ENCODE measurements at places on chromosomes 1 and 21.

- no peak for DNase-seq
These were observed 5.2 kb upstream of the BACH1 start for GRCh38 chr21:29293495-29293894.

DNA sequence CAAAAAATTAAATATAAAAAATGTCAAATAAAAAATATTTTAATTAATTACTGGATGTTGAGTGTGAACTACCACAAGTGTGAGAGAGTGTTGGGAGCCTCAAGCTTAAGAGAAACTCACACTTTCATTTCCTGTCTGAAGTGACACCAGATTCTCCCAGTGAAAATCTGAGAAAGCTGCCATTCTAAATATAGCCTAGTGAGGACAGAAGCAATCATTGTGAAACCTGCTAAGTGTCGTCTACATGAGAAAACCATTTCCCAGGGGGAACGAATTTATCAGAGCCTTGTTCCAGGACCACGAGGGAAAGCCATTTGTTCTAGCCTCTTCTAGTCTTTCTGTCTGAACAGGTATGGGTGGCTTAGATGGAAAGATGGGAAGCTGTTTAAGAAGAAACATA, 329.3 kb upstream of the PRMT6 start:
- DNase-seq = no peak

- no peak for DNase-seq
These were observed 75.7 kb downstream of the SKI start for GRCh38 chr1:2303781-2304180.

- no peak for DNase-seq
These were observed 110.6 kb upstream of the GPR52 start for GRCh38 chr1:174337000-174337681.

DNA sequence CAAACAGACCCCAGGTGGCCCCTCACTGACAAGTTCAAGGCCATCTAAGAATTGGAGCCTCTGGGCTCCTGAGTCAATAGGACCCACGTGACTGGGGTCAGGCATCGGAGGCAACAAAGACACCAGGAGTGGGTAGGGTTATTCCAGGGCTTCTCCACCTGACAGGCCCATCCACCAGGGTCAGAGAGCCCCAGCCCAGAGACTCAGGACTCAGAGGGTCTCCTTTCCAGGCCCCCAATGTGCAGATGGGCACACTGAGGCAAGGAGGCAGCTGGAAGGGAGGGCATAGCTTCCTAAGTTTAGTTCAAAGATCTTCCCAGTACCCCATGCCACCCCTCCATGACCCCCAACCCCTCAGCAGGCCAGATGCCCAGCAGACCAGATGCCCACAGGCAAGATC, 388.6 kb downstream of the MATN1 start:
- no peak for DNase-seq

DNA sequence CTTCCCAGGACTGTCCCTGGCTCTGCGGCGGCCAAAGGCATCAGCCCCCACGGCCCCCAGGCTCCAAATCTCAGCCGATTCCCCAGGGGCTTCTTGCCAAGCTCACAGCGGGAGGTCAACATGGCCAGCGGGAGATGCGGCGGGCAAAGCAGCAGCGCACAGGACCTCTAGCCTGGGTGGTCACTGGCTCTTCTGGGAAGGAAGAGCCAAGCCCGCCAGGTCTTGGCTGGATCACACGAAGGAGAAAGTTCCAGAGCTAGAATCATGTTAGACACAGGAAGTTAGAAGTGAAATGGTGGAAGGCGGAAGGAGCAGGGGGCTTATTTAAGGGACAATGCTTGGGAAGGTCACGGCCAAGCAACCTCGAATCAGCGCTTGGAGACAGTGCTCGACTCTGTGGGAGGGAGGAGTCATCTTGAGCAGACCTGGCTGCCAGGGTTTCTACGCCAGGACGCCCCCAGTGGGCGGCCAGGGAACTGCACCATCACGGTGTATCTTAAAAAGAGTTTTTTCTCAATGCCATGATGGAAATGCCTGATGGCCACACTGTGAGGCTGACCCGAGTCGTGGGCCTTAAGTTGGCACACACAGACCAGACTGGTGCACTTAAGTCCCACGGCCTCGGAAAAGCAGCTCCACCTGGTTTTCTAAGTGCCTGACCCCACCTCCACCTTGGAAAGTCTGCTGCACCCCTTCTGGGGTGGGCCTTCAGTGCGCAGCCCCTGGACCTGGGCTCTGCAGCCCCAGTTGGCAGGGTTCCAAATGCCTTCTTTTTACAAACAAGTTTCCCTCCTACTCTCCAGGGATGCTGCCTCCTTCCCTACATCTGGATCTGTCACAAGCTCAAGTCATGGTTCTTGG, 29.3 kb downstream of the SLC66A1 start:
- DNase-seq = peak; percentile 46

DNA sequence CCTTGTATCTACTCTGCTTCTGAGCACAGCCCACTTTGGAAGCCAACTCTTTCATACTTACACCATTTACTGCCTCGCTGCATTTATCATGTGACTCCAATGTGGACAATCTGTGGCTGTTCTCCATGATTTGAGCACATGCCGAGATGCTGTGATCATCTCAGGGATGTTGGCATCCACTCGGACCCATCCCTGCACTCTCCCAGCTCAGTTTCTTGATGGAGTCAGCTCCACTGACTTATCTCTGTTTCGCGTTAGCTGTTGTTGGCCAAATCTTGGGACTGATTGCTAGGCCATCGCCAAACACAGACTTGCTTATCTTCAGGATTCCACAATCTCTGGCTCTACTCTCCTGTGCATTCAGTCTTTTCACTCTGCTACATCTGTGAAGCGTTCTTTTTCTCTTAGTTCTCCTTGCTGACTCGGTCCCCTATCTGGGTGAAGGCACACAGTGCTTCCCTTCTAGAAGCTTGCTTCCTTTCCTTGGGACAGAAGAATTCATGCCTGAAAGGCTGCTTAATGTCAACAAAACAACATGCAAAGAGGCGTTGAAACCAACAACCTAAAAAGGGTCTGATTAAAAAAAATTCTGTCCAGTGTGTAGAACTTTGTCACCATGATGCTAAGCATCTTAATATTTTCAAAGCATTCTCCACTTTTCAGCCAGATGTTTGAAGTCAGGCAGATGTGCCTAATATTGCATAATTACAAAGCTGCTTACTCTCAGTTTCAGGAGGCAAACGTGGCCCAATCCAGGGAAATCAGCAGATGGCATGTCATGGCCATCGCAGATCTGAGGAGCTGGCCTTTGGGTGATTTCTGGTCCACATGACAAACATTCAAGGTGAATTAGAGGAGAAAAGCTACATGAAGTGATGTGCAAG, 120.7 kb downstream of the NGF start:
- DNase-seq = no peak

- DNase-seq = no peak
These were observed 8.2 kb downstream of the PTPRC start for GRCh38 chr1:198647055-198647454.

DNA sequence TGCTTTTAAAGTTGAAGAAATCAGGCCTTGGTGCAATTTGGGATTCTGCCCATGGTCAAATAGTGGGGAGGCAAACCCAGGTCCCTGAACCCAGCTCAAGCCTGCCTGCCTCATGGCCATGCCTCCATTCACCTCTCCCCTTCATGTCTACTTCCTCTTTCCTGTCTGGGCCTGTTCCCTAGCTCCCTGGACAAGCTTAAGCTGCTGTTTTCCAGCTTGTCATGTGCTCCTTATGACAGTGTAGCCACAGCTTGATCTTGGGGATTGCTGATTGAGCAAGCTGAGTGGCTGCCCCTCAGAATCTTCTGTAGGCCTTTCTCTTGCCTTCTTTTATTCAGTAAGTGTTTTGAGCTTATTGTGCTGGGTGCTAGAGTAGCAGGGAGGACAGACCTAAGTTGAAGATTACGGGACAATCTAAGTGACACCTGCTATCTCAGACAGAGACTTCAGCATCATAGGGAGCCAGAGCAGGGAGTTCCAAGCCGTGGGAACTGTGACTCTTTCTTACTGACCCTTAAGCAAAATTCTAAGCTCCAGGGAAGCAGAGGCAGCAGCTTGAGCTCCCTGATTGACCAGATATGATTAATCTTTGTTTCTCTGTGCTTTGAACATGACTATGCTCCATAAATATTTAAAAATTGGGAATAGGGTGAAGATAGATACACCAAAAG, 520 bp upstream of the MR1 start:
- DNase-seq = no peak

DNA sequence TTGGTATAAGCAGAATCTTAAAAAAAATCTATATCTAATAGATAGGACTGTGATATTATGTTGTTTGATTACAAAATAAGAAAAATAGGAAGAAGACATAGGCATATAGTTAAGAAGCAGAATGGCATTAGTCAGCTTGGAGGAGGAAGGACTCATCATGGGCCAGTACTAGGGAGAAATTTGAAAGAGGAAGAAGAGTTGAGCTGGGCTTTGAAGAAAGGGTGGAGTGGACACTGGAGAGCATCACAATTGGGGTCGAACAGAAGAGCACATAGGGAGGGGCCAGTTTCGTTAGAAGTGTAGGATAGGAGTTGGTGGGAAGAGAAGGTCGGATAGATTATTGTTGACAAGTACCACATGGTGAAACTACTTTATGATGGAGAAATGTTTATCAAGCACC, 129.3 kb downstream of the CACHD1 start:
- no peak for DNase-seq

- DNase-seq = no peak
These were observed 20.5 kb downstream of the HIVEP3 start for GRCh38 chr1:41898191-41898713.

- no peak for DNase-seq
These were observed 6.5 kb upstream of the DR1 start for GRCh38 chr1:93339171-93339697.

- DNase-seq = peak; percentile 34
These were observed 13.7 kb downstream of the DHRS3 start for GRCh38 chr1:12604114-12604874.

DNA sequence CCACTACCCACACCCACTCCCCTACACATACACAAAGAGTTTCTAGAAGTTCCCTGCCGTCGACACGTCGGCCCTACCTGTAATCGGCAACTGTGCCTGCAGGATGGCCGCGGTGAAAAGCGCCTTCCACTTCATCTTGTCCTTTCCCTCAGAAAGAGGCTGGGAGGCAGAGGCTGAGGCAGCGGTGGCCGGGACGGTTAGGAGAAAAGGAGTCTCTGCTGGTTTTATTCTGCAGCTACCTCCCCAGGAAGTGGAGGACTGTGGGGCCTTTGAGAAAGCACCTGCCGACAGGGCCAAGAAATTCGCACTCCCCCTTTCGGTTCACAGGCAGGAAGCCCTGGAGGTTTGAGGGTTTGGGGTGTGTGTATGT, at the start of gene CD247:
TSS of gene CD247 (minus strand) at position 199 of the 370 bp plus-strand sequence. CDS start at position 135, 64 bp downstream.
- peak; percentile 50 for DNase-seq

DNA sequence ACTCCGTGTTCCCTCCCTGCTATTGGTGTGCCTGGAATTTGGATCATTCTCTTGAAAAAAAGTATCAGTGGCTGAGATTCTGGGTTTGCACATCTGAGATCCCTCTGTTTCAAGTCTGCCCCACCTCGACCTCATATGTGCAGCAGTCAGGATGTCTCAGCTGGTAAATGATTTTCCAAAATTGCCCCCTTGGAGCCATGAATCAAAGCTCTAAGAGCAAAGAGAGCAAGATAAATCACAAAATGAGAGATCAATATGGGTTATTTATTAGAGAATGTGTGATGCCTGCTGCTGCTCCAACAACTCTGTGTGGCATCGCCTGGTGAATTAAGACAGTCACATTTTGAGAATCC, 8.5 kb downstream of the CRP start:
- DNase-seq = no peak

DNA sequence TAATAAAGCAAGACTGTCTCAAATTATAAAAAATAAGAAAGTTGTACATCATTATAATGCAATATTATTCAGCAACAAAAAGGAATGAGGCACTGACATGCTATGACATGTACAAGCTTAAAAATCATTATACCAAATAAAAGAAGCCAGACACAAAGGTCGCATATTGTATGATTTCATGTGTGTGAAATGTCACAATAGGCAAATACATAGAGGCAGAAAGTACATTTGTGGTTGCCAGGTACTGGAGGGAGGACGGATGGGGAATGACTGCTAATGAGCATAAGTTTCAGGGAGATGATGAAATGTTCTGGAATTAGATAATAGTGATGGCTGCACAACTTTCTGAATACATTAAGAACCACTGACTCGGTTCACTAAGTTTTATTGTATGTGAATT, 73.6 kb upstream of the NBPF3 start:
- no peak for DNase-seq

- no peak for DNase-seq
These were observed 344.6 kb downstream of the RYR2 start for GRCh38 chr1:237386362-237387143.

DNA sequence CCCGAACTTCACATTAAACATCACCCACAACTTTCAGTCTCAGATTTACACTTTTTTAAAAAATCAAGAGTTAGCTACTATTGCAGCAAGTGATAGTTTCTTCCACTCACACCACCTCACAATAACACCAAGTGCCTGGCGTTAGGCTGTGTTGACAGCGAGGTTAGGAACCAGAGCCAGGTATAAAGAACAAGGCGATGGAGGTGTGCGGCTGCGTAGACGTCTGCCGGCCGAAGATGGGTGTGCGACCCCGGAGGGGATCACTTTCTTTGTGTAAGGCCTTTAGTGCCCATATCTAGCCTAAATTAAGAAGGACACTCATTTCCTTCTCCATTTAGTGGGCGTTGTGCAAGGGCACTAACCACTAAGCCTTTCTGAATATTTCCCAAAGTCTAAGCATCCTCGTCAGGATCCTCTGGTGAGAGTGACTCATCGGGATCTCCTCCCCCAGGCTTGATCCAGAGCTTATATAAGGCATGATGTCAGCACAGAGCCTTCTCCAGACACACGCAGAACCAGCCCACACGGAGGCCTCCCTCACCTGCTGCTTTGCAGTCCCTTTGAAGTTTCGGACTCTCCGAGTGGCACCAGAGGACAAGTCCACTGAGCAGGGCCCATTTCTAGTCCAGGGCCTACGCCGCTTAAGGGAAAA, 11.8 kb downstream of the NHLH2 start:
- DNase-seq = no peak

- DNase-seq = no peak
These were observed at the start of gene GPR161 for GRCh38 chr1:168136709-168137514. GPR161 (minus strand) TSS chr1:168136930; CDS start chr1:168104850, 32,080 bp downstream.

GRCh38 chr1:198328458-198329032, 171.7 kb downstream of the NEK7 start:
- DNase-seq = no peak

DNA sequence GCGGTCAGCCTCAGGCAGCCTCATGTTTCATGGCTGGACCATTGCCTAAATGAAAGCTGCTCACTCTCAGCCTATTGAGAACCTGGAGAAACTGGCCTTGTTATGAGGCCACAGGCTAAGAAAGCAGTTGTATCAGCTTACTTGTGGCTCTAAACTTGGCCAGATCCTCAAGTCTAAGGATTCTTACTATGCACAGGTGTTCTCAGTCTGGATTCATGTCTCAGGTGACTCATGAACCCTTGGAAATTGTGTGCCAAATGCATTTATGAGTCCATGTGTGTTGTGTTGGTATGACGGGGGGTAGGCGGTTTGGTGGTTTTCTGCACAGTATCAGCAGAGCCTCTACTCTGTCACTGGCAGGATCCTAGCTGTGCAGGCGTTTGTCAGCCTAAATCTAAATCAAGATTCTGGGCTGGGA, 90.4 kb downstream of the ROR1 start:
- DNase-seq = no peak

Measured in stimulated activated CD8-positive, alpha-beta memory T cell treated with anti-CD3 and anti-CD28 coated beads, Interleukin-2, amount 100 ng/mL, for 1 hour (primary cell).